ENCODE measurements at places on chromosomes 1 and 21. TPM values are rescaled to one million over a fixed set of nuclear protein-coding genes. Genes with fewer than 3 reads are reported as not detected.

The ACKR1 gene
- not detected for total RNA-seq

The E2F2 gene
- total RNA-seq = 3.4 TPM

The MPL gene
- total RNA-seq = not detected

The COL9A2 gene
- total RNA-seq = 9.1 TPM

The NUDC gene
- total RNA-seq = 96.2 TPM

The MYBPH gene
- not detected for total RNA-seq

The SLC25A34 gene
- total RNA-seq = 3.5 TPM

The CYP4A22 gene
- not detected for total RNA-seq

The S100A1 gene
- total RNA-seq = 0.66 TPM

The SPRR5 gene
- not detected for total RNA-seq

The CA14 gene
- 42.9 TPM for total RNA-seq

The NHLH1 gene
- total RNA-seq = 0.69 TPM

The OR2T29 gene
- not detected for total RNA-seq

The CELA3B gene
- total RNA-seq = not detected

The RPTN gene
- not detected for total RNA-seq

The FPGT gene
- total RNA-seq = 4.2 TPM

The PRKAA2 gene
- 8.8 TPM for total RNA-seq

The ANKRD65 gene
- total RNA-seq = 1.8 TPM

The GGPS1 gene
- 33.9 TPM for total RNA-seq

The FAM78B gene
- 5.8 TPM for total RNA-seq

The ACOT7 gene
- total RNA-seq = 172 TPM

The ATXN7L2 gene
- 9.4 TPM for total RNA-seq

The RBP7 gene
- total RNA-seq = 3.2 TPM
